ENCODE measurements at places on chromosomes 7 and 10.
A peak's percentile ranks its signal among the peaks of the same experiment; 100 is the strongest.

DNA sequence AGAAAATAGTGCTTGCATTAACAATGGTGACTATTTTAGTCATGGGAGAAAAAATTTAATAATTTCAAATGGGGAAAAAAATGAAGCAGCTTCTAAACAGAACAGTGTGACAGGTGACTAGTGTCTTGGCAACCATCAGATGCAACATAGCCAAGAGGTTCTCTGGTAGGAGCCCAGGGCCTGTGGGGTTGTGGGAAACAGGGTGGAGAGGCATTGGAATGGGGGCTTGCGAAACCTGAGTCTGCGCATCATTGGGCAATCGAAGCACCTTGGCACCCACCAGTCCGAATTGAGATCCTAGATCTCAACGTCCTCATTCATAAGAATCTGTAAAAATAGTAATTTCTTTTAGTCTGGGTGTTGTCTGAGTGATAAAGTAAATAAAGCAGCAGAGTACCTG lies 19.2 kb upstream of the PARD3 start:
- DNase-seq, result no peak

GRCh38 chr7:95630702-95631458 lies 34.6 kb upstream of the PDK4 start:
- DNase-seq, result no peak

GRCh38 chr7:36287371-36288241 lies 102.1 kb upstream of the ANLN start:
- DNase-seq, result no peak

- peak; percentile 97 for DNase-seq
Measured at GRCh38 chr7:96136600-96137239, 185.2 kb downstream of the SLC25A13 start.

GRCh38 chr7:123581162-123581459 lies 20.5 kb upstream of the ASB15 start:
- DNase-seq, result no peak

DNA sequence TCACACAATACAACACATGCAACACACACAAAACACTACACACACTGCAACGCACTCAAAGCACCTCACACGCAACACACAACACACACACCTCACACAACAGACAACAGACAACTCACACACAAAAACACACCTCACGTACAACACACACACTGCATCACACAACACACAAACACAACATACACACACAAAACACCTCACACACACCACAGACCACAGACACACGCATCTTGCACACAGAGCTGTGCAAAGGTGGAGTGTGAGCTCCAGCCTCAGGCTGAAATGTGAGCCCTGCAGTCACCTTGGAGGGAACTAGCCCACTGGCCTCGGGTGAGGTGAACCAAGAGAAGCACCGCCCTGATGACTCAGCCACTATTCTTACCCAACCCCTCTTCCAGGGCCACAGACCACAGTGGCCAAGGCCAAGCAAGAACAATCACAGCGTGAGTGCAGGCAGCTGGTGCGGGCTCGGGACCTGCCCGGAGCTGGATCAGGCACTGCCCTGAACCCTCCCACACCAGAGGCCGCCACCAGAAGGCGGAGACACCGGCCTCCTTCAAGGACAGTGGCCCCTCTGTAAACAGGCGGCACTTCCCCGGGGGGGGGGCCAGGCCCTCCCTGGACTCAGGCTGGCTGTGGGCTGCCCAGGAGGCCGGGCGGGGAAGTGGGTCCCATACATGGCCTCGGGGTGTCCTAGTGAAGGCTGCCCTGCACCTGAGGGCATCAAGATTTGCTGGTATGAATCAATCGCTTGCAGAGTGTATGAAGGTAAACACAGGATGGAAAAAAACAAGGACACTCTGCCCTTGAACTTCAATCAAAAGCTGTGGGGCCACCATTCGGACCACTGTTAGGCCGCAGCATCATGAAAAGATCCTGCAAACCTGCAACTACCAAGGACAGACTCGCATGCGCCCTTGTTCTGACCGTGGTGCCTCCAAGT lies 106.7 kb downstream of the TNS3 start:
- DNase-seq, result no peak

DNA sequence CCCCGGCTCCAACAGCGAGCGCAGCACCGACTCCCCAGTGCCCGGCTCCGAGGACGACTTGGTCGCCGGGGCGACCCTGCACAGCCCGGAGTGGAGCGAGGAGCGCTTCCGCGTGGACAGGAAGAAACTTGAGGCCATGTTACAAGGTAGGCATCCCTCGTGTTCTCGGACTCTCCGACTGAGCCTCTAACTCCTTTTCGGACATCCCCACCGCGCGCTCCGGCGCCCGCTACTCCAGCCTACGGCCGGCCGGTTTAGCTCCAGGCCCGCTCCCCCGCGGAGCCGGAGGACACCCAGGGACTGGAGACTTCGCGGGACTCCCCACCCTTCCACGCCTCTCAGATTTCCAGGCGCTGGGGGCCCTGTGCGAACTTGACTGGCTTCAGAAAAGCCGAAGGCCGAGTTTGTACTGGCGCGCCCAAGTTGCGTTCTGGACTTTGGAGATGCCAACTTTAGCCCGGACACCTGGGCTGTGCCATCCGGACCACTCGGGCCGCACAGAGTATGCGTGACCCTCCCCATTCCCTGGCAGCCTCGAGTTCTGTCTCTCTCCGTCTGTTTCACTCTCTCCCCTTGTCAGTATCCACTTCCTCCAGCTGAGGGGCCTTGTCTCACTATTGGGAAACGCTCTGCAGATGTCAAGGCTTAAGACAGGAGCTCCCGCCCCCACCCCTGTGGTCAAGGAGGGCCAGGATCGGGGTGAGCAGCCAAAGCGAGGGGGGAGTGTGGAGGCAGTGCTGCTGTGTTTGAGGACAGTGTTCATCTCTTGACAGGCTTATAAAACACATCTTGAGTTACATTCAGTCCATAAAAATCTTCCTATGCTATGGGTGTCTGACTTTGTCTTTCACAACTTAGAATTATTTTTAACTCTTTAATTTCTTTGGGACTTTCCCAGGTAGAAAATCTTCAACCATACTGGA lies 777 bp downstream of the BICC1 start:
- no peak for DNase-seq

DNA sequence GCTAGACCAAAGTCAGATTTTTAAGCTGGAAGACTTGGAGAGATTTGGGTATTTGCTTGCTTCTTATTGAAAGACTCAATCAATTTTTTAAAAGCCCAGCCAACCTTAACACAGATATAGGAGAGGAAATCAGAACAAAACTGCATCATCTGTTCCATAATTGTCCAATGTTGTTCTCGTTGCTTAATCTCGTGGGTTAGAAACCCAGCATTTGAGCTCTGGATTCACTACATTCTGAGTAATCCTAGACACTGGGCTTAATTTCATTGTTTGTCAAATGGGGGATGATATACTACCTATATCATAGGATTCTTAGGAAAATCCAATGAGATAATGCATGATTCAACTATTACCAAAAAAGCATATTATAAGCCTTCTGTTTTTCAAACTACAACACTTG lies 48.9 kb downstream of the CALD1 start:
- DNase-seq, result no peak

- peak; percentile 78 for DNase-seq
Measured at GRCh38 chr10:28940158-28940888, 263.0 kb downstream of the BAMBI start.

DNA sequence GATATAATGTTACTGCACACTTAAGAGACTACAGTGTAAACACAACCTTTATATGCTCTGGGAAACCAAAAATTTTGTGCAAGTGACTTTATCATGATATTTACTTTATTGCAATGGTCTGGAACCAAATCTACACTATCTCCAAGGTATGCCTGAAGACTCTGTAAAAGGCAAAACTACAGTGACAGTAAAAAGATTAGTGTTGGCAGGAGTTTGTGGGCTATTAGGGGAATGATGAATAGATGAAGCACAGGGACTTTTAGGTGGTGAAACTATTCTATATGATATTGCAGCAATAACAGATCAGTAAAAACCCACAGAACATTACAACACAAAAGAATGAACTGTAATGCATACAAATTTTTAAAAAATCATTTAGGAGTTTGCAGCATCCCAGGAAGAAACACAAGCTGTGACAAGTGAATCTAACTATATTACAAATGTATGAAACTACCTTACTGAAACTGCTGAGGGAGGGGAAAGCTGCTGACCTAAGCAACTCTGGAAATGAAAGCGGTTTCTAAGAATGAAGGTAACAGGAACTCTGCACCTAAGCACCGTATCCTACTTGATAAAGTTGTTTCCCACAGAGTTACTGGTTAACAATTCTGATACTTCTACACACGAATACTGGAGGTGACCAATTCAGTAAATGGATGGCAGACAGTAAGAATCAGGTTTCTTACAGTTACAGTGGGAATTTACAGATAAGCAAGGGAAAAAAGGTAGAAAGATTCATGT lies 82.6 kb downstream of the ATE1 start:
- no peak for DNase-seq

DNA sequence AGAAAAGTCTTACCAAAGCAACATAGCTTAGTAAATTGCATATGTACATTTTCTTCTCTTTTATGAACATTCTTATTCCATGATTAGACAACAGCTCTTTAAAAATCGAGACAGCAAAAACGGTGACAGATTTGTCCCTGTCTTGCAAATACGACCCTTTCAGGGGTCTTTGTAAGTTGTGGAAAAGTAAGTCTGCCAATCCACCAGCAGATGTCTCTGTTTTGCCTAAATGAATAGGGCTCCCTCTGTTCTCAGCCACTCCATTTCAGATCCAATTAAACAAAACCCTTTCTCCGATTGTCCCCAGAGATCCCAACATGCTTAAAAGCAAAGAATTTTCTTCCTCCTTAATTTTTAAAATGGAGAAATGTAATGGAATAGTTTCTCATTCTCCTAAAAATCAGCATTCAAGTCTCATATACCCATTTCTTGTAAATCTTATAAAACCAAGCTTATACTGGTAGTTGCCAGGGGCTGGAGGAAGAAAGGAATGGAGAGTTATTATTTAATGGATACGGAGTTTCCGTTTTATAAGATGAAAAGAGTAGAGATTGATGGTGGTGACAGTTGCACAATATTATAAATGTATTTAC lies 61.0 kb upstream of the NFE2L3 start:
- DNase-seq, result peak; percentile 67

- no peak for DNase-seq
Measured at GRCh38 chr7:121391686-121392085, 4.4 kb downstream of the FAM3C start.

- DNase-seq, result no peak
Measured at GRCh38 chr10:119041326-119041725, 11.8 kb downstream of the NANOS1 start.

- DNase-seq, result no peak
Measured at GRCh38 chr7:27151931-27152815, at the start of gene HOXA3. Gene HOXA3, minus strand, starts transcription at chr7:27152583. Its CDS starts 41,943 bp downstream, at chr7:27110640.

DNA sequence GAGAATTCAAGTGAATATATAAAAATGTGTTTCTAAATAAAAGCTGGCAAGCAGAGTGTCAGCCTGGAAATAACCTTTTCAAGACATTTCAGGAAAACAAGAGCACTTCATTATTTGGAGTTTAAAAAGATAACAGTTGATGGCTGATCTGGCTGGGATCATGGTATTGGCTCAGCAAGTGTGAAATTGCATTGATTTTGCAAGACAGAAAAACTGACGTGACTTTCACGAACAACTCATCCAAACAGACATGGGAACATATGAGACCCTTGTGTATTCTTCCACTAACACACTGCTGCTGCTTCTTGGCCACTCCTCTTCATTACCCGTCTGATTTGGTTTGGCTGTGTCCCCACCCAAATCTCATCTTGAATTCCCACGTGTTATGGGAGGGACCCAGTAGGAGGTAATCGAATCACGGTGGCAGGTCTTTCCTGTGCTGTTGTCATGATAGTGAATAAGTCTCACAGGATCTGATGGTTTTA lies 108.5 kb downstream of the RAB18 start:
- DNase-seq, result no peak

DNA sequence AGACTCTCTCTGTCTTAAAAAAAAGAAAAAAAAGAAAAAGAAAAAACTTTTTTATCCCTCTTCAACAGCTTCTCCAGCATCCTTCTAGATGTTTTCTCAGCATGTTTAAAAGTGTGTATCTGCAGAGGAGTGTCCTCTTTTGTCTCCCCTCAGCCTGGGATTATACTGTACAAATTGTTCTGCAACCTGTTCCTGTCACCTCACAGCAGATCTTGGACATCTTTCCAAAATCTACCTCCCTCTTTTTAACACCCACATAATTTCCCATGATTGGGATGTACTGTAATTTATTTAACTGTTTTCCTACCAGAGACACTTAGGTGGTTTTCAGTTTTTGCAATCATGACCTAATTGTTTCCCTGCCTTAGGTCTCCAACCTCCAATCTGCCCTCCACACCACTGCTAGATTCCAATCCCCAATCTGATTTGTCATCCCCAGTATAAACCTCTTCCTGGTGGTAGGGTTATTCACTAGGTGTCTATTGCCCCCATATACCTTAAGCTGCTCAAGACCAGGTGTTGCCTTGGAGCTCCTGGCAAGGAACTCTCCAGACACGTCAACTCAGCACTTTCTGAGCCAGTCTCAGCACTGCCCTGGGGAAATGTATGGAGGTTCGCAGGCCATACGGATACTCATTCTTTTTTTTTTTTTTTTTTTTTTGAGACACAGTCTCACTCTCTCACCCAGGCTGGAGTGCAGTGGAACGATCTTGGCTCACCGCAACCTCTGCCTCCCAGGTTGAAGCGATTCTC lies 17.6 kb upstream of the DDIT4 start:
- no peak for DNase-seq

GRCh38 chr10:122854648-122855047 lies 9.0 kb upstream of the CUZD1 start:
- no peak for DNase-seq

DNA sequence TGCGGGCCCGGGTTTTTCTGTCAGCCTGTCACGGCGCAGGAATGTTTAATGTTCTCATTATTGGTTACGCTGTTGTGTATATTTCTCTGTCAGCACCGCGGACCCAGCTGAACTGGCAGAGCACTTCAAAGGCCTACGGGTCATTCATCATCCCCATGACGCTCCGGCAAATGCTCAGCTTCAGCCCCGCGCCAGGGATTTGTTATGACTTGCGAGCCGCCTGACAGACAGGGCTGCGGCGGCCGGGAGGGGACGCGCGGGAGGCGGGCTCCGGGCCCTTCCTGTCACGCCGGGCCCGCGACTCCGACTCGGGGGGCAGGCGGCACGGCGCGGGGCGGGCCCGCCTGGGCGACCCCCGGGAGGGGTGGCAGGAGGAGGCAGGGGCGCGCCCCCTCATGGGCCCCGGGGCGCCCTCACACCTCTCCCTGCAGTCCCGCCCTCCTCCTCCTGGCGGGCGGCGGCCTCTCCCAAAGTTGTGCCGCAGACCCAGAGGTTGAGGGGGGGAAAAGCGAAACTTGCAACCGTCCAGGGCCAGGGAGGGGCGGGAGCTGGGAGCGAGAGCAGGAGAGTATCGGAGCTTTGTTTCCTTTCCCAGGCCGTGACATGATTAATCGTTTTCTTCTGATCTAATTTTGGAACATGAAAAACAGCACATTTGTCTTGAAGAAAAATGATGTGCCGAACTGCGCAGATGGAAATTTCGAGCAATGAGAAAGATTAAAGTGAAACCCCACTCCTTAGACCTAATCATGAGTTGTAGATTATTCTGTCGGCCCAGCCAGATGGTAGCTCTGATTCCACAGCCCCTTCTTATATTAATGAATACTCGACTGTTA lies 59.3 kb upstream of the COMTD1 start:
- no peak for DNase-seq
